ENCODE measurements at places on chromosomes 5 and 9.

DNA sequence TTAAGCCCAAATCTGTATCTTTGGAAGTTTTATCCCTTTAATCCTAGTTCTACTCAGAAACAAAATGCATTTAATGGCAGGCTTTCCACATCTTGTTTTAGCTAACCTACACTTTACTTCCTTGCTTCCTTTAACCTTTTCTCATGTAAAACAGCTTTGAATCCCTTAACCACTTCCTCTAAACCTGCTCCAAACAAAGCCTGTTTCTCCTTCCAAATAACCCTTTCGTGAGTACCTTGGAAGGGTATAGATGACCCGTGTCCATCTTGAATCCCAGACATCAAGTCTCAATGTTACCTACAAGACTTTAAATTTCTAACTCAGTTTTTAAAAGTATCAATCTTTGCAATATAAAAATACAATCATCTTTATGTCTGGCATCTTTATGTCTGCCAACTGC is 78.4 kb downstream of the DROSHA start:
- no peaks in the 10 kb centered on the region for H3K27me3 ChIP-seq
- H3K4me1 ChIP-seq = no peaks in the 10 kb centered on the region
- H3K36me3 ChIP-seq = peaks cover 27% of the 10 kb centered on the region

DNA sequence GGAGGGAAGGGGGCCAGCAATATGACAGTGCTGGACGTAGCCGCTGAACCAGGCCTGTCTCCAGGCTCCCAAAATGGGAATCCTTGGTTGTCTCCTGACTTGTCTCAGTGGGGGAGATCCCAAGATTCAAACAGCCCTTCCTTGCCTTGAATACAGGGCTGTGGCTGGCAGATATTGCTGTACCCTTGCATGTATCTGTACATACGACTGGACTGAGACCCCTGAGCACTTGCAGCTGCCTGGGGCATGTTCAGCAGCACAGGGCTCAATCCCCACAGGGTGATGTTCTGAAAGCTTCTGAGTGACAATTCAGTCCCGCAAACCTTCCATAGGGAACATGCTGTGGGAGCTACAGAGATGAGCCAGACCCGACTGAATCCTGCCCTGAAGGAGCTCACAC is 13.3 kb downstream of the OR13J1 start:
- H3K27ac ChIP-seq = no peak overlapping the region
- DNase-seq = no peak
- H3K36me3 ChIP-seq = no peaks in the 10 kb centered on the region
- no peaks in the 10 kb centered on the region for H3K4me1 ChIP-seq

DNA sequence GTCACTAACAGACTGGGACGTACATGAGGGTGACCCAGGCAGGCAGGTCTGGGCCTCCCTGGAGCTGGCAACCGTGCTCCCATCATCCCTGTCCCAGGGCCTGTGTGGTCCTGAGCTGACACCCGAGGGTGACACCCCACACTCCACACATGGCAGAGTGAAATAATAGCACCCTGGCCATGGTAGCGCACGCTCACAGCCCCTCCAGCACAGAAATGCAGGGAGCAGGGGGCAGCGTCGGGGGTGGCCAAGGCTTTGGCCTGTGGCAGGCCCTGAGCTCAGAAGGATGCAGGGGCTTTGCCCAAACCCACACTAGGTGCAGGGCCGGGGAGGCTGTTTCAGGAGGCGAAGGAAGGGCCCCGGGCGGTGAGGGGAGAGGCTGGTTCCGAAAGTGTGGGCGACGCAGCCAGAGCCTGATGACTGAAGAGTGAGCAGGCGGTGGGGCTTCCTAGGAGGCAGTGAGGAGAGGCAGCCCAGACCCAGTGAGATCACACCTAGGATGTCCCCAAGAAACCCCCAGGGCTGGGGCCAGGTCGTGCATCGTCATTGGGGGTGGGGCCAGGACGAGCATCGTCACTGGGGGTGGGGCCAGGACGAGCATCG is 12.9 kb downstream of the OR2V2 start:
- H3K4me3 ChIP-seq = no peak overlapping the region
- peak overlapping the region; percentile 86 for H3K27ac ChIP-seq
- peaks cover 44% of the 10 kb centered on the region for H3K27me3 ChIP-seq
- DNase-seq = peak; percentile 71
- H3K4me1 ChIP-seq = peaks cover 39% of the 10 kb centered on the region

- peak; percentile 34 for DNase-seq
- peak overlapping the region; percentile 32 for H3K27ac ChIP-seq
- H3K4me3 ChIP-seq = peak overlapping the region; percentile 4
- H3K27me3 ChIP-seq = no peaks in the 10 kb centered on the region
- no peaks in the 10 kb centered on the region for H3K36me3 ChIP-seq
- H3K4me1 ChIP-seq = peaks cover 36% of the 10 kb centered on the region
These were observed 16.8 kb upstream of the PHYKPL start for GRCh38 chr5:178249191-178249989.

DNA sequence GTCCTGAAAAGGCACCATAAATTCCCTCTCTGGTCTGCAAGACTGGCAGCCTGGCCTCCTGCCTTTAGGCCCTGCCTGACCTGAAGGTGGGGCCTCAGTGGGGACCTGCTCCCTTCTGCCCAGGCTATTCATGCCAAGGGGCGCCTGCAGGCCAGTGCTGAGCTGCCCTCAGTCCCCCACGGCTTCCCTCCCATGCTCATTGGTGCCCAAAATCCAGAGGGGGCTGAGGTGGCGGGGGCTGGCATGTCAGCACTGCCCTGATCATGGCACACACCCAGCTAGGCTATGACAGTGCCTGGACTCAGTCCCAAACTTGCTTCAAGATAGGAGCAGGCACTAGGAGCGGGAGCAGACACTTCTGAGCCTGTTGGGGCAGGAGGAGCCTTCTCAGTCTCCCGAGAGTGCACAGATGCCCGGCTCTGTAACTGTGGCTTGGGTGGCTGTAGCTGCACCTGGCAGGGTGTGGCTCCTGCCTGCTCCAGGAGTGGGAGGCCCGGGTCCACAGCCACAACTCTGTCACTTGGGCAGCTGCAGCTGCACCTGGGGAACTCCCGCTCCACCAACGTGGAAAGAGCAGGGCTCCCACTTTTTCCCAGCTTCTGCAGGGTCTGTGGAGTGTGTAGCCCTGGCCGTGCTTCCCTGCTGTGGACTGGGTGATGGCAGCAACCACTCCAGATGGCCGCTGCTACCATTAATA is 49.0 kb downstream of the NDUFAF2 start:
- H3K4me1 ChIP-seq = peaks cover 3% of the 10 kb centered on the region
- no peak for DNase-seq
- no peak overlapping the region for H3K27ac ChIP-seq
- no peak overlapping the region for H3K4me3 ChIP-seq
- H3K36me3 ChIP-seq = peaks cover 9% of the 10 kb centered on the region
- no peaks in the 10 kb centered on the region for H3K27me3 ChIP-seq

DNA sequence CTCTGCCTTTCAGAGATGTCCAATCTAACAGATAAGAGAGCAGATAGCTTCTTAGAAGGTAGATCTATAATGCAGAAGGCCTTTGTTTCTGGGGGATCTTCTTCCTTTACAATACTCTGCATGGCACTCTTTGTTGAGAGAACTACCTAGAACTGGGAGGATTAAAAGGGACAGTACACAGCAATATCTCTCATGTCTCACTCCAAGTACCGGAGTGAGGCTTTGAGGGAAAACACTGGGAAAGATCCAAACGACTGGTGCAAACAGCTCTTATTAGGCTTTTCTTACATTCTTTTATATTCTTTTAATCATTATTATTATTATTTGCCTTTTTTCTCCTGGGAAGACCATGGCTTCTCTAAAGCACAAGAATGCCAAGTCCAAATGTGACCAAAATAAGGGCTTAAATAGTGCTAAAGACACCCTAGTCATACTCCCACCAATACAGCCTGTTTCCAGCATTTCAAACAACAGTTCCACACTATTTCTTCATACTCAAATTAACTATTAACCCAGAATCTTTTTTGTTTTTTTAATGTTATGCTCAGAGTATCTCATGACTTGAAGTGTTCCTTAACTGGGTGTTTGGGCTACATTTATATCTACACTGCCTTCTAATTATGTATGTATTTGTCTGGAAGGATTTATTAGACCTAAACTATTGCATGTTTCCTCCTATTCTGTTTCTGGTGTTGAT is 52.7 kb downstream of the ABHD17B start:
- H3K36me3 ChIP-seq = no peaks in the 10 kb centered on the region
- no peak for DNase-seq
- H3K27ac ChIP-seq = no peak overlapping the region
- no peak overlapping the region for H3K4me3 ChIP-seq
- H3K27me3 ChIP-seq = no peaks in the 10 kb centered on the region

DNA sequence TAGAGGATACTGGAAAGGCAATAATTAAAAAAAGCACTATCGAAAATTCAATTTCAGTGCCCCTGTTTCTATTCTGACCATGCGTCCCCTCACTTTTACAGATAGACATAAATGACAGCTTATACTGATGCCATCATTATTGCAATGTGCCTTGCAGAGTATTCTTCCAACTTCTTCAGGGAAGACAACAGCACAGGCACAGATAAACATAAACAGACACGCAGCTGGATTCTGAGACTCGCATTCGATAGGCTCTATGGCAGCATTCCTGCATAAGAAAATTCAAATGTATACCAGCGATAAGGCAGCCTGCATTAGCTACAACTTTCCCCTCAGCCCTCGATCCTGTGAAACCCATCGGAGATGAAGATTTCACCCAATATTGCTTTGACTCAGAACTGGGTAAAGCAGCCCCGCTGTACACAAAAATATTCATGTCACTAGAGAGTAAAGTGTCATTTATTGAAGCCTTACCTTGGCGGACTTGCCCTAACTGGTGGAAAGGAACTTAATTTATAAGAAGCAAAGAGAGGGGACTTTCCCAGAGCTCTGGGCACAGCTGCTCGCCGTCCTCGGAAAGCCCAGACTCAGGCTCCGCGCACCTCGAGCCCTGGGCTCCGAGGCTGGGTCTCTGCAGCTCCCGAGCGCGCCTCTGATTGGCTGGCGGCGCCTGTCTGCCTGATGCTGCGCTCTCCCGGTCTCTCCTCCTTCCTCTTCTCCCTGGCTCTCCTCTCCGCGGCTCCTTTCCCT is at the start of gene CDH18:
TSS of gene CDH18 (minus strand) at position 589 of the 750 bp plus-strand sequence. CDS start 149,214 bp downstream, outside the sequence.
- H3K27me3 ChIP-seq = no peaks in the 10 kb centered on the region
- H3K4me3 ChIP-seq = no peak within 1 kb of the TSS
- H3K36me3 ChIP-seq = no peaks in the 10 kb centered on the region
- no peaks in the 10 kb centered on the region for H3K4me1 ChIP-seq
- no peak within 1 kb of the TSS for H3K27ac ChIP-seq
